ENCODE measurements at places on chromosomes 6 and 20.

GRCh38 chr20:41261260-41261659, 56.3 kb downstream of the ZHX3 start:
- DNase-seq, result no peak

GRCh38 chr20:20034486-20034885, 17.3 kb downstream of the NAA20 start:
- DNase-seq, result no peak

GRCh38 chr6:8084586-8084985, 17.8 kb downstream of the EEF1E1 start:
- no peak for DNase-seq

- no peak for DNase-seq
Measured at GRCh38 chr6:76843054-76843822, 620.1 kb downstream of the HTR1B start.

GRCh38 chr6:43870660-43871061, 100.7 kb downstream of the VEGFA start:
- DNase-seq, result no peak

DNA sequence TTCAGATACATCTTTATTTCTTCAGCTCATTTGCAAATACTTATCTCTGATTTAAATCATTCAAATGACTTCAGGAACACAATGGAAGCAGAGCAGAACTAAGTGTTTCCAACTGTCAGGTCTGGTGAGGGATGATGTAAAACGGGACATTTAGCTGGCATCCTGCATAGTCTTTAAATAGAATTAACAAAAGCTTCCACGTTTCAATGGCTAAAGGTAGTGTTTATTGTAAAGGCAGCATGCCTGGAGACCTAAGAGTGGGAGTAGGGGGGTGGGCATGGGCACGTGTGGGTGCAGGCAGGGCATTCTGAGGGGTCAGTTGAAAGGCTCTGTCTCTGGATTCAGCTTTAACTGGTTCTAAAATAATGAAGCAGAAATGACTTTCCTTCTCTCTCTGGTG, 174.9 kb downstream of the PLCB1 start:
- DNase-seq, result no peak
